Mesenteric fat pad (tissue), 1 donor: ENCODE measurements at places on chromosomes 1 and 21. TPM values are rescaled to one million over a fixed set of nuclear protein-coding genes. Genes with fewer than 3 reads are reported as not detected.

- DNase-seq, result no peak
Measured at GRCh38 chr21:45014747-45015468, 59.5 kb upstream of the ADARB1 start.

GRCh38 chr1:159229260-159229885 is 24.7 kb downstream of the ACKR1 start:
- no peak for DNase-seq

SEC16B gene
- total RNA-seq, result 2.9 TPM

DNA sequence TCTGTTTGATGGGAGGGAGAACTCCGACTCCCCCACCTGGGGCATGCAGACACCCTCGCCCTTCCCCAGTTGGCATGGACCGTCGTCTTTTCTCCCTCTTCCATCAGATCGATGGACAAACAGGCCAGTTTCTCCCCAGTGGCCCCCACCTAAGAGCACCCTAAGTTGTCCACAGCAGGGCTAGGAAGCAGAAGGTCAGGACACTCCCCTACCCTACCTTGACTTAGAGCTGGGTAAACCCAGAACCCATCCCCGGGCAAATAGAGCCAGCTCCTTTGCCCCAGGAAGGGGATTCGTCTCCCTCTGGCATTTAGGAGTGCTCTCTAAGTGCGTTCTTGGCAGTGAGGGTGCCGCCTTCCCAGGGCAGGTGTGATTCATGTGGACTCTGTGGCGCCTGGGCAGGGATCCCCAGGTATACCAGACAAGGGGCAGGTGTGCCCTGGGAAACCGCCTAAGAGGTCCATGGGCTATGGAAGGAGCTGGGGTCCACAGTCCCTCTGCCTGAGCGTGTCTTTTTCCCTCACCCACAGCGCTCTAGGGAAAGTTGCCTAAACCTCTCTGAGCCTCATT is 2.7 kb upstream of the RUNX3 start:
- DNase-seq, result no peak
